ENCODE measurements at places on chromosomes 4 and X. TPM values are rescaled to one million over a fixed set of nuclear protein-coding genes. Genes with fewer than 3 reads are reported as not detected.

The TCEAL6 gene
- total RNA-seq = not detected

The SHISA3 gene
- not detected for total RNA-seq

- DNase-seq = no peak
Measured at GRCh38 chr4:56198265-56198664, 189.0 kb downstream of the AASDH start.

DNA sequence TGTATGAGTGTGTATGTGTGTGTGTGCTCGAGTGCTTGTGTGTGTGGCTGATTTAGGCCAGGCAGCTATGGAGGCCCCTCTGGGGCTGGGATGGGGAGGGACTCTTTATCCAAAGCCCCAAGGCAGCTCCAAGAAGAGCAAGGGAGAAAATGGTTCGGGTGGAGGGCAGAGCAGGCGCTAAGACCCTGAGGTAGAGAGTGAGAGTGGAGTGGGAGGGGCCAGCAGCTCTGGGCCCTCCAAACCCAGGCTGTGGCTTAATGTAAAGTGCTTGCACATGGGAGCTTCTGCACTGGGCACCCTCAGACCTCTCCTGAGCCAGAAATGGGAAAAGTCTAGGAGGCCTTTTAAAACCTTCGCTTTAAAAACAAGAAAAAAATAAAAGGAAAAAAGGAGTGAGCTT is 233.5 kb upstream of the PSAPL1 start:
- no peak for DNase-seq

DNA sequence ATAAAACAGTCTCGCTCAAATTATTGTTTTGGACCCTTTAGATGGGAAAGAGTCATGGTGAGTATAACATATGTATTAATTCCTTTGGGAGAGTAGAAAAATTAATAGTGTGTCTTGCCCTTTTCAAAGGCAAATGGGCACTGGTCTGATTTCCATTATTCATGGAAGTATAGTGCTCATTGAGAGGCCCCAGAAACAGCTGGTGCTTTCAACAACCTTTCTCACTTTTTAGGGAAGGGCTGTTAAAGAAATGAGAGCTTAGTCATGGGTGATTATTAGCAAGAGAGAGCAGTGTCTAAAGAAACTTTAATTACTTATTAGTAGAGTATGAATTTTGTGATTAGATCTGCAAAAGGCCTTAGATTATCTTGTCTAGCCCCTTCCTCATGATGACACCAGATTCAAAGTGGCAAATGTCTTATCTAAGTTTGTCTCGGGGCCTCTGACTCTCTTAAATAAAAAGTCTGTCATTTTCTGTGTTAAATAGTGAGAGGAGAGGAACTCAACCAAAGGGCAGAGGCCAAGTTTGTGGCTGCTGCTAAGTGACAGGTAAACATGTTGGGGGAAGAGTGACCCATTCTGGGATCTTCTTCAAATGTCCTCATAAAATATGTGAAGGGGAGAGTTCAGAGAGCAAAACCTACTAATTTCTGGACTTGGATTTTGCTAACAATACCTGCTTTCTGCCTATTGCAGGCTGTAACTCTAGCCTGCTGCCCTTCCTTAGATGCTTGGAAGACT is 110.6 kb downstream of the REPS2 start:
- DNase-seq = no peak

DNA sequence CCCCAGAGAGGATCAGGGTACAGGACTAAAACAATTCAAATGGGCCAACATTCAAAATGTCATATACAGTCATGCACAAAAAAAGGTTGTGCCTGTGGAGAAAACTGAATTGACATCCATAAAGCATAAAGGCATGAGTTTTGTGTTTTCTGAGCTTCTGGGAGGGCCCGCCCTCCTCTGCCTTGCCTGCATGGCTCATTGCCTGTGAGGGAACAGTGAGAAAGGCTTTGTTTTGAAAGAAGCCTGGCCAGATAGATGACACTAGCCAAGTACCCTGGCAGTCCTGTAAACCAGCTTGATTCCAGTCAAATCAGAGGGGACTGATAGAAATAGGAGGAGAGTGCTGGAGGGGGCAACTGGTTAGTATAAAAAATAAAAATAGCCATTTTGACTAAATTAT is 194.3 kb downstream of the KIT start:
- DNase-seq = no peak

DNA sequence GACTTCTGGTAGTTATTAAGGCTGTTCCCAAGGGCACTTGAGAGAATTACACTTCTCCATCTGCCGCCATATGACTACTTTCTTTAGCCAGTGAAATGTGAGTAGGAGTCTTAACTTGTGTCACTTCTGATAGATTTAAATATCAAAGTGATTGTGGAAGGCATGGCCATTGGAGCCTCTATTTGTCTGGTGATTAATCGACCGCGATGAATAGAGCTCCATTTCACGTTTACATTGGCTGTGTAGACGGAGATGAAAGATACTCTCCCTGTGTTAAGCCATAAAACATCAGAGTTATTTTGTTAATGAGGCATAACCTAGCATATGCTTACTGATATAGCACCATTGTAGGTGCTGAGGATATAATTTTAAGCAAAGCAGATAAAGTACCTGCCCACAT is 852.4 kb downstream of the CCSER1 start:
- no peak for DNase-seq

DNA sequence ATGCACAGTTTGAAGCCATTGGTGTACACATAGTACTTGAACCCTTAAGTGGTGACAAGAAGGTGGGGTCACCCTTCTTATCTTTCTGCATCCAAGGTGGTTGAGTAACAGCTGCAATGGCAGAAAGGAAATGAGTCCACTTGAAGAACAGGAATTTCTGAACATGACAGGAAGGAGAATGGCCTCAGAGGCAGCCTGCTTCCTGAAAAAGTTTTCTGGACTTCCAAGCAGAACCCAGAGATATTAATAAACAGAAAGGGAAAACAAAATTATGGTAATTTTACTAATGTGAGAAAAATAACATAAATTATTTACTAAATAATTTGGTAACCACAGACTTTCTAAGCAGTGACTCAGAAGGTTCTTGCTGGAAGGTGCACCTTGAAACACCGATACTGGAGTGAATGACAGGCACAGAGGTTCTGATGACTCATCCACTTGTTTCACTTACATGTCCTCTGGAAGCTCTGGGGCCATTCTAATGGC is 119.9 kb upstream of the HS3ST1 start:
- DNase-seq = no peak

The MAP9 gene
- 3.1 TPM for total RNA-seq

Data from SJSA1 (cell line).